Hypothalamus (tissue), 51 donors: ENCODE measurements at places on chromosomes 3 and 15.

GRCh38 chr3:177471733-177472480 is 274.6 kb upstream of the TBL1XR1 start:
- DNase-seq: no peak

GRCh38 chr3:136194409-136195257 is 1.5 kb downstream of the MSL2 start:
- no peak for DNase-seq

DNA sequence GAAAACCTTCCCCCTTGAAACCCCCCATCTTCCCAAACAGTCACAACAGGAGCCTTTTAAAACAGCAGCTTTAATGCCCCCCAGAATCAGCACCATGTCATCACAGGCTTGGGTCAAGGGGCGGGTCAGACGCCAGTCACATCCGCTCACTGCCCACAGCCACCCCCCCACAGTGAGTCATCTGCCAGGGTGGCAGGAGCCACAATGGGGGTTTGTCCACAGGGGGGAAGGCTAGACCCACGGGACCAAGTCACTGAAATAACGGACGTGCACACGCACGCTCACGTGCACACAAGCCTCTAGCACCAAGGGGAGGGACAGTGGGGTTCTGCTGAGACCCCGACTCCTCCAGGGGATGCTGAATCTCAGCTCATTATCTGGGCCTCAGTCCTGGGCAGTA is 441 bp upstream of the UCN2 start:
- DNase-seq: peak; percentile 32

DNA sequence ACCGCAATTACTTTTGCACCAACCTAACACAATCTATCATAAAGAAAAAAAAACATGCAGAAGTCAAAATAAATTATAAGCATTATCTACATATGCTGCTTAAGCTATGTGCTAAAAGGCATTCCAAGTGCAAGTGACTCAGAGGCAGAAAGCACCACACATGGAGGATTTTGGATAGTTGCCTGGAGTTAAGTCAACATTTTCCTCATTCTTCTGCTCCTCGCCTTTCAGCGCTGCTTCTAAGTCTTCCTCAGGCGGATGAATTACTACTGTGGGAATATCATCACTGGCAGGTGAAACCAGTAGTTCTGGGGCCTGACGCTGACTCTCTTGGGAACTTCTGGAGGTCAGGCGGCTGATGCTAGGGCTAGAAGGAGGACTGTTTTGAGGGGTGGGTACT is 53.1 kb downstream of the SLC4A7 start:
- DNase-seq: no peak

- no peak for DNase-seq
These were observed 33.5 kb downstream of the STARD9 start for GRCh38 chr15:42608752-42609488.

DNA sequence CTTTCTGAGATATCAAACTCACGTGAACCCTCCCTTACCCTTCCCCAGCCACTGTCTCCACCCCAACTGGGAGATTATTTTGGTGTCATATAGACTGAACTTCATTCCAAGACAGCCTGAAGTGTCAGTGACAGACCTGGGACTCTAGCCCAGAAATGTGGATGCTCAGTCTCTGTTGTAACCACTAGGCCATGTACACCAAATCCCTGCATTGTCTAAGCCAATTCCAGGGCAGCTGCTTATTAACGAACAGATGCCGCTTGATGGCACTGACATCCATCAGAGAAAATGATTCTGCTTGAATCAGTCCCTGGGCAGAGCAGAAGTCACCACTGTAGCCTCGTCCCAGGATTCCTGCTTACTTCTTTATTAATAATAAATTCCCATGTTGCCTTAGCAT is 305.5 kb downstream of the GRM7 start:
- DNase-seq: no peak

DNA sequence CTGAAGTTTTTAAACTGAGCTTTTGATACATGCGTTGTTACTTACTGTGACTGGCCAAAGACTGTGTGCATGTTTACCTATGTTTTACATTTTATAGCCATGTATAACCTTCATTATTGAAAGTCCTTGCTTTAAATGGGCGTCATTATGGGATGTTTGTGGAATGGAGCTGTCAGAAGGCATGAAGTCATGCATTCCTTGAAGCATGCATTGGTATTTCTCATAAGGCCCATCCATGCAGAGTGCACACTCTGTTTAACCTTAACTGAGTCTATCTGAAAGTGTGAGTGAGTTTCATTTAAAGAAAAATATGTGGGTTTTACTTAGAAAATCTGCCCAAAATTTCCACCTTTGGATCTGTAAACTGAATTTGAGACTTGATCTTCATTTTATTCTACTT is 51.1 kb downstream of the PSMD6 start:
- no peak for DNase-seq

DNA sequence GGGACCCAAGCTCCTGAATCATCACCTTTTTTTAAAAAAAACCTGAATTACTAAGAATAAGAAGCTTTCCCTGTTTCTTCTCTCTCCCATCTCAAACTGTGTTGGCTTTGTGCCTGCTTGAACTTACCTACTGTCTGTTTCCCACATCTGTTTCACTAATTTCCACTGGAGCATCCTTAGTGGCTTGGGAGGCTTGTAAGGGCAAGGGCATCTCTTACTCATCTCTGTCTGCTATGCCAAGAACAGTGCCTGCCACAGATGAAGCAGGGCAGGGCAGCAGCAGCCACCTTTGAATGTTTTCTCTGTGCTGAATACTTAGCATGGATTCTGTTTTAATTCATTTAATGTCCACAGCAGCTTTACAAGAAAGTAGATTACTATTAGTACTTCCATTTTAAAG is 42.3 kb downstream of the SNRK start:
- no peak for DNase-seq

- no peak for DNase-seq
These were observed 1088.9 kb downstream of the NAALADL2 start for GRCh38 chr3:175948041-175948440.

- no peak for DNase-seq
These were observed 98.2 kb downstream of the PLCH1 start for GRCh38 chr3:155646669-155647068.

DNA sequence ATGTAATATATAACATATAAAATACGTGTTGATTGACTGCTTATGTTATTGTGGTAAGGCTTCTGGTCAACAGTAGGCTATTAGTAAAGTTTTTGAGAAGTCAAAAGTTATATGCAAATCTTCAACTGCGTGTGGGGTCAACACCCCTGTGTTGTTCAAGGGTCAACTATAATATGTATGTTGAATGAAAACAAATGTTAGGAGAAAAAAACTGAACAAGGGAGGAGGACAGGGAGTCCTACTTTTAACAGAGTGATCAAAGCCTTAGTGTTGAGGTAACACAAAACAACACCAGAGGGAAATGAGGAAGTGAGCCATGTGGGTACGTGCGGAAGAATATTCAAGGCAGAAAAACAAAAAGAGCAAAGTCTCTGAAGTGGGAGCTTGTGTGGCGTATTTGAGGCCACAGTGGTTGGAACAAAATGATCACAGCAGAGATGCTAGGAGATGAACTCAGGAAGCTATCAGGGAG is 62.5 kb downstream of the SFMBT1 start:
- DNase-seq: no peak

GRCh38 chr15:66805202-66805885 is 103.3 kb downstream of the SMAD6 start:
- no peak for DNase-seq

DNA sequence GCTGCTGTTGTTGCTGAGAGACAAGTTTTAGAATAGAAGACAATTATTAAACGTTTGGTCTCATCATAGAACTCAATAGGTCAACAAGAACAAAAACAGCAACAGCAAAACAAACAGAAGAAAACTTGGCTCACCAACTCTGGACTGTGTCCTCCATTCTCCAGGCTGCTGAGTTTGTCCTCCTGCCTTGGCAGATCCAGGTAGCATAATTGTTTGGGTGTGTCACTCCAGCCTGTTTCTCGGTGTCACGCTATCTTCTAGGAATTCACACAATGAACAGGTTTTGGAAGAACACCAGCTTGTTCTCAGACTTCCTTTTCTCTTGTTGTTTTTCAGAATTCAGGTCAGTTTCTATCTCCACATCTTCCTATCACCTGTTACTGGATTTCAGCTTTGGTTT is 34.7 kb downstream of the ARRDC4 start:
- DNase-seq: no peak

- no peak for DNase-seq
These were observed 170.4 kb downstream of the ZMAT3 start for GRCh38 chr3:178901204-178901603.

GRCh38 chr15:97162805-97163495 is 797.6 kb upstream of the ARRDC4 start:
- no peak for DNase-seq

DNA sequence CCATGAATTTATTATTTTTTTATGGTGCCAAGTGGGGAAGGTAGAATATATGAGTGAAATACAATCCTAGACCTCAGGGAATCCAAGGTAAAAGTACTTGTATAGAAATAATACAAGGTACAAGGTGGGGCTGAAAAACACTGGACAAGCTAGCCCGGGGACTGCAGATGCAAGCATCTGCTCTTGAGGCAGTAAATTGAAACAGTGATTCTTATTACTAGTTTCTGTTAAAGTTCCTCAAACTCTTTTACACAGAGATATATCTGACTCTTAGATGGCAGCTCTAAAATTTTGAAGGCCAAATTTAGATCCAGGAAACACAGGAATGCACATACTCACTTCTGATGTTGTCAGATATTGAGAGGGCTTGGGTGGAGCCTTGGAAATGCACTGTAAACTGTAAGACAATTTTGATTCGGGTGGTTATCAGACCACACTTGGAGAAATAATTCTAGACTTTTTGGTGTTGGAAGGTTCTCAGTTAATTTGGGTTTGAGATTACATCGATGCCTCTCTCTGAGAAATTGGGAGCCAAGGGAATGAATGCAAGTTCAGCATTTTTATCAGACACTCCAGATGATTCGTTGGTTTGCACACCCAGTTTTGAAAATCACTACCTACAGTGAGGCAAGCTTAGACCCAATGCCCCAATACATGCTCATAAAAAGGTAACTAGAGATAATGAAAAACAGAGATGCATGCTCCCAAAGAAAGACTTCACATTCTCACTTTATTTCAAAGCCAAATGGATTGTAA is 7.3 kb downstream of the TP63 start:
- no peak for DNase-seq

- DNase-seq: no peak
These were observed 21.0 kb downstream of the CRABP1 start for GRCh38 chr15:78360958-78361718.

- no peak for DNase-seq
These were observed 61.9 kb downstream of the ISG20 start for GRCh38 chr15:88700716-88701115.

DNA sequence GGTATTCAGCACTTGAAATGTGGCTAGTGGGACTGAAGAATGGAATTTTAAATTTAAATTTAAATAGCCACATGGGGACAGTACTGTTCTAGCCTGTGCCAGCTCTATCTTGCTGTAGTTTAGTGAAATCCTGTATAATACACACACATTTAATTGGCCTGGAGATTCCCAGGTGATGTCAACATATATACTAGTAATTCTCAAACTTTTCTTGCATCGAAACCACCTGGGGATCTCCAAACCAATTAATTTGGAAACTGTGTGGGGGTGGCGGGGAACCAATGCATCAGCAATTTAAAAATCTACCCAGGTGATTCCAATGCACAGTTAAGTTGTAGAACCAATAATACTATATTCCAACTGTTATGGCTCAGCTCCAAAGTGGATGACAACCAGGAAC is 228.9 kb upstream of the MRPL3 start:
- no peak for DNase-seq

DNA sequence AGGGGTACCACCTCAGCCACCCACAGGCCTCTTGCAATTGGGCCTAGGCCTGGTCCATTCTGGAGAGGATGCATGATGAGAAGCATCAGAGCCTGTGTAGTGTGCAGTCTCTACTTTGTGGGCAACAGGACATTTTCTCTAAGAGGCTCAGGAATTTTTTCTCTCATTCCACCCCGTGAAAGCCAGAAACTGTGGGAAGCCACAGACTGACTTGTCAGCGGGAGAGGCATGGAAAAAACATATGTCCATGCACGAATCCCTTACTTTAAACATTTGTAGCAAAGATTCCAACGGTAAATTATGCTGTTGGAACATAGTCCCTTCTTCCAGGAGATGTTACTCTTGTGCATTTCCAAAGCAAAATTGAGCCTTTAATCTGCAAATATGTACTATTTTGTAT is 196.5 kb downstream of the KLHL25 start:
- no peak for DNase-seq

GRCh38 chr3:42698216-42698910 is 4.2 kb downstream of the HHATL start:
- no peak for DNase-seq

GRCh38 chr3:24111711-24112110 is 166.6 kb downstream of the NR1D2 start:
- DNase-seq: no peak

GRCh38 chr3:58326267-58326900 is 6.3 kb upstream of the PXK start:
- no peak for DNase-seq

DNA sequence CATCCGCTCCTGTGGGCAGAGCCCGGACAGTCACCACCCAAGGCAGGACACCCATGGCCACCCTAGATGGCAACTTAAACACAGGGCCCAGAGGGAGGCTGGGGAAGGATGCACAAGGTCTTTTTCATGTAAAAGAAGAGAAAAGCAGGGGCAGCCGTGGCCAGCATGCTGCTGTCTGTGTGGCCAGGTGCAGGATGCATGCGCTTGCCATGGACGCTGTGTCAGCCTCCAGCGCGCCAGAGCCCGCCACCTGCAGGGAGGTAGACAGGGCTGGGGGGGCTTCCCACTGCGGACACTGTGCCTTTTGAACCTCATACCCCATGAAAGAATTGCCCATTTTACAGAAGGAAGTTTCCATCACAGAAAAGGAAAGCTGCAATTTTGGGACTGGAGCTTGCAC is 18.2 kb downstream of the UROC1 start:
- no peak for DNase-seq

GRCh38 chr3:195181741-195182469 is 89.1 kb downstream of the XXYLT1 start:
- DNase-seq: no peak

- DNase-seq: no peak
These were observed 879.3 kb downstream of the ROBO2 start for GRCh38 chr3:77919244-77919643.

DNA sequence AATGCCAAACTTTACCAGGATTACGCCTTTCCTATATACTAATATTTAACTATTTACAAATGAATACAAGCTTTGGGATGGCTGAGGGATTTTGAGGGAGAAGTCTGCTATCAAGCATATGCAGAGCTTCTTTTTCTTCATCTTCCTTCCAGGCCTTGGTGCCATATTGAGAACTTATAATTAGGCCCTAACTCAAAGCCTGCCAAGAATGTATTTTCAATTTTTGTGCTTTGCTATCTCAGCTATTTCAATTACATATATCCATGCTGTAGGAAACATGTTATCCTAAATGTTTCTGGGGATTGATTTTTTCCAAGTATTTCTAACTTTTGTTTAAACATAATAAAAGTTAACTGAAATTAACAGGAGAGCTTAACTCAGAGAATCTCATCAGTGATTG is 425.0 kb upstream of the GRM7 start:
- no peak for DNase-seq
